Cortex of kidney (tissue), 1 donor: ENCODE measurements at places on chromosomes 1 and 21.

- no peak for DNase-seq
These were observed 237.1 kb downstream of the HHIPL2 start for GRCh38 chr1:222310836-222311235.

- DNase-seq = no peak
These were observed 73.5 kb downstream of the LRIG2 start for GRCh38 chr1:113146242-113147072.

DNA sequence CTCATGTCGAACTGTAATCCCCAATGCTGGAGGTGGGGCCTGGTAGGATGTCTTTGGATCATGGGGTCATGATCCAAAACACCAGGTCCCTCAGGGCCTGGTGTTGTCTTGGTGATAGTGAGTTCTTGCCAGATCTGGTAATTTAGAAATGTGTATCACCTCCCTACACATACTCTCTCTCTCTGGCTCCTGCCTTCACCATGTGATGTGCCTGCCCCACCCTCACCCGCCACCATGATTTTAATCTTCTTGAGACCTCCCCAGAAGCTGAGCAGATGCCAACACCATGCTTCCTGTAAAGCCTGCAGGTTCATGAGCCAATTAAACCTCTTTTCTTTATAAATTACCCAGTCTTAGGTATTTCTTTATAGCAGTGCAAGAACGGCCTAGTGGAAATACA, 136.4 kb downstream of the NR5A2 start:
- no peak for DNase-seq

DNA sequence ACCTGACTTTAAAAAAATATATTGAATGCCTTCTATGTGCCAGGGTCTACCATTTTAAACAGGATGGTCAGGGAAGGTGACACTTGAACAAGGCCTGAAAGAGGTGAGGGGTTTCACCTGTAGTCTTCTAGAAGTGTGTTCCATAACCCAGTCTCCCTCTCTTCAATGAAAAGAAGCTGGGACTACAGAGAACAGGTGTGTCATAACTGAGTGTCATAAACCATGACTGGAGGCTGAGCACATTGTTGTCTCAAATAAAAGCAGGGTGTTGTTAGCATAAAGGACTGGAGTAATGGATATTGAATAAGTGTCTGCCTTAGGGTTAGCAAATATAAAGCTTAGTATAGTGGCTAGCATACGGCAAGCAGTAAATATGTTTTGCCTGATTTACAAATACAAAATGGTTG, 65.4 kb downstream of the SYDE2 start:
- DNase-seq = no peak

DNA sequence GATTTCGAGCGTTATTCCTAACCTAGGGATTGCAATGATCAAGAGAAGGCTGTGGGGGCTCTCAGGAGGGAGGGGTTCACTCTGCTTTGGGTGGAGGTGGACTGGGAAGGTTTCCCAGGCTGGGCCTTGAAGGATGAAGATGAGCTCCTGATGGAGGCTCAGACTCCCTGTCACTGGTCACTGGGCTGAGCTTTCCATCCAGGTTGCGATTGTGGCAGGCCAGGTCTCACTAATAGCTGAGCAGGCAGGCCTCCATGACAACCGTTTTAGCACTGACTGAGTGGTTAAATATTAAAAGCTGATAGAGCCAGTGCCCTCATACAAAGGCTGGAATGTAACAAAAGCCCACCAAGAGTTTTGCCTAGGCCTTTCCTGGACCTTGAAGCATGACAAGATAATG, 36.2 kb upstream of the EFCAB14 start:
- no peak for DNase-seq
